Renal cortex interstitium (tissue), 15 donors: ENCODE measurements at places on chromosomes 3 and 15. TPM values are rescaled to one million over a fixed set of nuclear protein-coding genes. Genes with fewer than 3 reads are reported as not detected.

GRCh38 chr15:73335026-73335425, 33.7 kb downstream of the HCN4 start:
- DNase-seq, result no peak

DNA sequence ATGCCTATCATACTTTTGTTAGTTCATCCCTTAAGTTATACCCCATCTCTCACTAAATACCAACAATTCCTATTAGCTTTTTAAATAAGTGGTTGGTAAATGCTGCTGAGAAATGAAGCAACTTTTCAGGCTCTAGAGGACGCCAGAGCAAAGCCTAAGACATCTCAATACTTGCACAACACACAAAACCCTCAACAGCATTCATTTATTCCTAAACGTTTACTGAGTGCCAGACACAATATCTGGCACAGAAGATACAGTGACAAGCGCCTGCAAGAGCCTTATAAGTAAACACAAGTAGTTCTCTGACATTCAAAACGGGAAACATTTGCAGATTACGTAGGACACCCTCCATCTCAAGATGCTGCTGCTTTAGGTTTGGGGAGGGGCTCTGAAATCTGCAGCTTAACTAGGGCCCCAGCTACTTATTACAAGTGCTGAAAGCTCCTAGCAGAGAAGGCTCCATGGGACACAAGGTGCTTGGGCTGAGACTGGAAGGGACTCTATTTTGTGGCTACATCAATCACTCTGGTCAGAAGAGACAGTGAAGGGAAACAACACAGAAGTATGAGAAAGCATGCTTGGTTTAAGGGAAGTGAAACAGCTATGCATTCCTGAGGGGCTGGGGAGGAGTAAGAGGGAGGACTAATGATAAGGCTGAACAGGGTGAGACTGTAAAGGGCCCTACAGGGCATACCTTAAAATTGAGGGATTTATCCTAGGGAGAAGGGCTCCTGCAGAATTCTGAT, 311.3 kb downstream of the PLCL2 start:
- DNase-seq, result no peak

DNA sequence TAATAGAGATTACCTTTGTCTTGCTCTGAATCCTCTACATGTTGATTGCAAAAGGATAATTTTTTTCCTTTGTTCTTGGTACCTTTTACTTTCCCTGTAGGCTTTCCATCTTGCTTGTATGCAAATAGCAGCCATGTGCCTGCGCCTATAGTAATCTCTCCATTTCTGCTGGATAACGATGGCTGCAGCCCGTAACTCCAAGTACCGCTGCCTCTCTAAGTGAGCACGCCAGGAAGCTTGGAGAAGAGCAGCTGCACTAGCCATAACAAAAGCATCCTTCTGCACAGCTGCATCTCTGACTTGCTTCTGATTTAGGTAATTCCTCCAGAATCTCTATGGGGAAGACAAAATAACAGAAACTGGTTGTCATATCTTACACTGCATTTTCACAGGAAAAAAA, 89.3 kb downstream of the NR2E3 start:
- no peak for DNase-seq

DNA sequence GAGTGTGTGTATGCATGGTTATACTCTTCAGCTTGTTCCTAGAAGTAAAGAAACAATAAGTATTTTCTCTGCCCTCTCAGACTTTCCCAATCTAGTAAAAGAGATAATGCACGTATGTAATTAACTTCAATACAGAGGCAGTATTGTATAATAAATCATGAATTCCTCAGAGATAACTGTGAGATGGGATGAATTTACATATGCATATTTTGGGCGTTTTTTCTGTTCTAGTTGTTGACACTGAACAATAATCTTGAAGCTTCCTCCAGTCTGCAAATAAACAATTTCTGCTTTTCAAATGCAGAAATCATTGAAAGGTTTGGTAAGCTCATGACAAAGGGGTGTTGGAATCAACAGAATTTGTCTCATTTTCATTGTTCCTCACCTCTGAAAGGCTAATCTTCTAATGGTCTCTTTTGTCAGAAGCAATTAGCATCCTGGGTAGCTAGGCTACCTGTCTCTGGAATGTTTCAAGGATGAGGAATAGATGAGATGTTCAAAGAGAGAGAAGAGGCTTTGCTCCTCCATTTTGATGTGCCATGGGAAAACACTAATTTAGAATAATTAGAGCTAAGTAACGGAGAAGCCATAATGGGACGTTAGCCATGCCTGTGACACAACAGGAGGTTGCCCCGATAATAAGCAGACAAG, 43.3 kb upstream of the SIAH2 start:
- no peak for DNase-seq

- DNase-seq, result no peak
Observed at GRCh38 chr3:14512281-14512941, 27.7 kb downstream of the GRIP2 start.

GRCh38 chr15:94893091-94893490, 661.7 kb downstream of the MCTP2 start:
- DNase-seq, result no peak

GRCh38 chr3:176376531-176376930, 820.8 kb downstream of the TBL1XR1 start:
- no peak for DNase-seq

DNA sequence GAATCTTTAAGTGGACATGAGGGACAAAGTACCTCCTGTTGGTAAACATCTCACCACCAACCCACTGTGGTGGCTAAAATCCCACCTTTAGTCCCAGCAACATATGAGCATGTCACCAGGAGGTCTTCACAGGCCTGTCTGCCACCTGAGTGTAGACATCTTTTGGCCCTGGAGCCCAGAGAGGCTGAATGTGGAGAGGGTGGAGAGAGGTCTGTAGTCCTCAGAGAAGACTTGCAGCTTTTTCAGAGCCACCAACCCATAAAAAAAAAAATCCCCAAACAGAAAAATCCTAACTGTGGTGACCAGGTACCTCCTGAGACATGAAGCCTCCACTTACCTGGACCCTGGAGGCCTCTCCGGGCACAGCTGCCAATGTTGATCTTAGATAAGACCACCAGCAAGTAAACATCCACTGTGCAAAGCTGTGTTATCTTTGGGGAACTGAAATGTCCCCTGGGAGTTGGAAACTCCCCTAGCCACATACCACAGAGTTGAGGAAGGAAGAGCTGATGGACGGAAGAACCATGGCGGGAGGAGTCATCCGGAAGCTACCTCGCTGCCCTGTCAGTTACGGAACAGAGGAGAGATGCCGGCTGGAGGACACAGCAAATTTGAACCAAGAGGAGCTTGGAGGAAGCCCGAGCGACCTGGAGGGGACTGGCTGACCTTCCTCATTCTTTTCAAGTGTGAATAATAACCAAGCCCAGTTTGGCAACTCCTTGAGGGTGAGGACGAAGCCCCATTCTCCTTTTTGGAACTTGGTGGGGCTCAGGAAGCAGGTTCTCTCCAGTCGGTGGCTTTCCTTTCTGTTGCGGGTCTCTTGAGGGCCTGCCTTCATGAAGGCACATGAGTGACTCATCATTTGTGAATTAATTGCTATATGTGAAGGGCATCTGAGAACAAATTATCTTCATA, at the start of gene GHRL:
TSS of gene GHRL (minus strand) at position 443 of the 915 bp plus-strand sequence. CDS start 2,767 bp downstream, outside the sequence.
- DNase-seq, result no peak

The BRK1 gene
- 178 TPM for polyA plus RNA-seq

The C3orf20 gene
- 0.34 TPM for polyA plus RNA-seq

The ATRIP gene
- polyA plus RNA-seq, result 12.7 TPM

The PAQR5 gene
- polyA plus RNA-seq, result 27.0 TPM

The DCBLD2 gene
- 49.2 TPM for polyA plus RNA-seq

The PLA2G4B gene
- polyA plus RNA-seq, result 12.6 TPM
